Occipital lobe (tissue), 3 donors: ENCODE measurements at places on chromosomes 1 and 21. TPM values are rescaled to one million over a fixed set of nuclear protein-coding genes. Genes with fewer than 3 reads are reported as not detected.

Gene OR10T2
- total RNA-seq, result not detected

Gene SHE
- 2.0 TPM for total RNA-seq

Gene KRTAP19-4
- total RNA-seq, result not detected

Gene CLIC4
- 96.7 TPM for total RNA-seq

GRCh38 chr1:111556325-111557037 is 53.0 kb upstream of the ADORA3 start:
- DNase-seq, result no peak

GRCh38 chr1:16088351-16088911 is 15.0 kb upstream of the FAM131C start:
- no peak for DNase-seq

- no peak for DNase-seq
Measured at GRCh38 chr1:18954270-18955071, 2.0 kb downstream of the IFFO2 start.

DNA sequence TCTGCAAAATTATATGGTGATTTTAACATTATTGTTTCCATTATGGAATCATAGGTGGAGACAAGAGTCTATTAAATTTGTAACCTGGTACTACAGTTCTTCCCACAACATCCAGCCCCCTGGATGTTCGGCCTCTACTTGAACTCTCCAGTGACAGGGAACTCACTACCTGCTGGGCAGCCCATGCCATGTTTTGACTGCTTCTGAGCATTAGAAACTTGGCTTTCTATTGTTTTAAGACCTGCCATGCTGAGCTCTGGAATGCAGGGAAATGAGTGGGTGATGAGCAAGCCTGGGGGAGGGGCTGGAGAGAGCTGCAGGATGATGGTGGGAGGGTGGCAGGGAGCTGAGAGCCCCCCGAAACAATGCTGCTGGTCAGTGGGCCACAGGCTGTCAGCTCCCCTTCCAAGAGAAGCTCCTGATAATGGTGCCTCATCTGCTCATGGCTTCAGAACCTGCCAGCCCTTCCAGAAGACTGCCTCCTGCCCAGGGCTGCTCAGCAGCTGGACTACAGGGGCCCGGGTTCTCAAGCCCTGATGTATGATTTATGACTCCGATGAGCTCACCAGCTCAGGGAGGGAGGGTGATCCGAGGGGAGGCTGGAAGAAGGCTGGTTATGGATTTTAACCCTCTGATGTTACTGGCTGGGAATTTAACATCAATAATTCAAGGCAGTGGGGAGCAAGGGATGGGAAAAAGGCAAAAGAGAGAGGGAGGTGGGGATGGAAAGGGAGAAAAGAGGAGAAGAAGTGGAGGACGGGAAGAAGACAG is 205.0 kb downstream of the HIVEP3 start:
- no peak for DNase-seq

DNA sequence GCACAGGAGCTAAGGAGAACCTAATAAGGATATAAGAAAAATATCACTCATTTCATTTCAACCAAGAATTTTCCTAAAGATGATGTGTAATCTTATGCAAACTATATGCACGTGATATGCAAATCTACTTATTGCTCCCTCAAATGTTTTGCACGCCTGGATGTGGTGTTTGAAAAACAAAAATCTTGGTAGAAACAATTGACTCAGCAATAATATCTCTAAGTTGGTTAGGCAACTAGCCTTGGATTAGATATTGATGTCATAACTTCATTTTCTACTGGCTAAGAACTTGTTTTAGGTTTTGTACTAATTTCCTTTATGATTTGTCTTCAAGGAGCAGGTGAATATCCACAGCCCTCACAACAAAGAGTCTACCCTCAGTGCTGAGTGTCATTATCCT is 164.6 kb downstream of the TM2D1 start:
- DNase-seq, result no peak

DNA sequence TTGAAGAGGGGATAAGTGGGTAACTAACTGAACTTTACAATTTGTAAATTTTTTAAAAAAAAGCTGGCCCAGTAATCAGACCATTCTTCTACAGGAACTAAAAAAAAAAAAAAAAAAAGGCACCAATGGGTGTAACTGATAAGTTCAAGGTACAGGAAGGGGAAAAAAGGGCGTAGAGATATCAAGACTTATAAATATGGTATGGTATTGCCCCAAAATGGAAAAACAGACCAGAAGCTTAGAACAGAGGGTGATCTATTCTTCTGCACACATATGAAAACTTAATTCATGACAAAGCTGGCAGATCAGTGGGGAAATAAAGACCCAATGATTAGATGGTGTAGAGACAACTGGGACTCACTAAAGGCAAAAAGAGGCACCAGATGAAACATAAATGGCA is 58.9 kb downstream of the LHX4 start:
- no peak for DNase-seq

- DNase-seq, result no peak
Measured at GRCh38 chr1:33966346-33967141, 102.7 kb downstream of the HMGB4 start.

DNA sequence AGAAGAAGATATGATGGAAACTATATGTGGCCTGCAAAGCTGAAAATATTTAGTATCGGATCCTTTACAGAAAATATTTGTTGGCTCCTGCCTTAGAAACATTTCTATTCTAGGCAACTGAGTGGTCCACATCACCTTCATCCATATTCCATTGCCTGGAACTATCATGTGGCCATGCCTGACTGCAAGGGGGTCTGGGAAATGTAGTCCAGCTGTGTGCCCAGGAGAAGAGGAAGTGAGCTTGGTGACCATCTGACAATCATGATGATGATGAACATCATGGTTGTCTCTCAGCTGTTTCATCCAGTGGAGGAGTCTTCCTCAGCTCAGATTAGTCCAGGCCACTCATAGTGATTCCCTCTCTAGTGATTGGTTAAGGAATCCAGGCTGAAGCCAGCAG is 61.8 kb upstream of the IFNLR1 start:
- DNase-seq, result no peak

DNA sequence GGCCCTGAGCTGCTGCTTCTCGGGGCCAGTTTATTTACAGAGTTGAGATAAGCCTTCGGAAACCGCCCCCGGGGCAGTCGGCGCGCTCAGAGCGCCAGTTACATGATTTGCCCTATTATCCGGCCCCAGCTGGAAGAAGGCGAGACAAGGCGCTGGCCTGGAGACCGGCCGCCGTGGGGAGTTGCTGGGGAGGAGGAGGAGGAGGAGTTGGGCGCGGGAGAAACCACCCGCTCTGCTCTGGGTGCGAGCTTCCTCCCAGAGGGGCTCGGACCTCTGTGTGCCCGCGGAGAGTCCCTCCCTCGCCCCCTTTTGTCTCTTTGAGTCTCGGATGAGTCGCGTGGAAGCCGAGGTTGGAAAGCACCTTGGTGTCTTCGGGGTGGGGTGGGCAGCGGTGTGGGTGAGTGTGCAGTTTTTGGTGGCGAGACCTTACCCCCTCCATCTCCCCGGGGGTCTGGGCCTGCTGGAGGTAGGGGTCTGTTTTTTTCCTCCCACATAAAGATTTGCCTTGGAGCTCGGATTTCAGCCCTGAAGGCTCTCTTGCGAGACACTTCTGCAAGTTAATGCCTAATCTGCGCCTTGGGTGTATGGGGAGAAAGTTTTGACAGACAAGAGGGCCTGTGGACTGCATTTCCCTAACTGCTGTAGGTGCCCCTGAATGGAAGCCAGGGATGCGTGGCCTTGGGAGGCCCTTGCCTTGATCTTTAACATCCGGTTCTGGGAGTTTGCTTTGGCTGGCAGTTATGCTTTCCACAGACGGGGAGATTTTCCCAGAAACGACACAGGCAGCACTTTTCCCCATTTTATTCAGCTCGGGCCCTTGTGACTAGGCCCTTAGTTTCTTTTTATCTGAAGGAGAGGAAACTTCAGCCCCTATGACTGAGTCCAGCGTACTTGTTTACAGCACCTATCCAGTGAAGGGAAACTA is 80.0 kb downstream of the NDUFS5 start:
- no peak for DNase-seq

DNA sequence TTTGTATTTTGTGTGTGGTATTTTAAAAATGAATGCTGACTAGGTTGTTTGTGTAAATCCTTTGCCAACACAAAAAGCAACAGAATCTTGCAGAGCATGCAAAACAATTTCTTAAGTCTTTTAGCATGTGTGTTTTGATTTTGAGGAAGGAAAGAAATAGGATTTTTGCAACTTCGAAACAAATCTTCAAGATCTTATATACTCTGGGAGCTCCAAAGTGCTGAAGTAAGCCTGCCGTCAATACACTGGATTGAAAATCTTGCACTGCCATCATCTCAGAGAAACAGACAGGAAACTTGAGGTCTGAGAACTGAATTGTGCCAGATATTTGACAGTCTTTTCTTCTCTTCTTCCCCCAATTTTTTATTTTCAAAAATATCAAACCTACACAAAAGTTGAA is 29.3 kb upstream of the DISP1 start:
- no peak for DNase-seq

GRCh38 chr1:220371324-220371723 is 99.1 kb upstream of the RAB3GAP2 start:
- DNase-seq, result no peak
